Activated naive CD8-positive, alpha-beta T cell treated with anti-CD3 and anti-CD28 coated beads, Interleukin-2, amount 10 ng/mL, durations not matched to agents 7 days and 5 days (primary cell): ENCODE measurements at places on chromosomes 16 and 17. TPM values are rescaled to one million over a fixed set of nuclear protein-coding genes. Genes with fewer than 3 reads are reported as not detected.

The FBXO39 gene
- total RNA-seq, result 0.48 TPM

The HBA1 gene
- not detected for total RNA-seq

The CPHXL2 gene
- total RNA-seq, result not detected

- DNase-seq, result no peak
Measured at GRCh38 chr16:87784812-87785211, 19.0 kb upstream of the KLHDC4 start.
